Temporal lobe (tissue), 4 donors: ENCODE measurements at places on chromosomes 6 and 20. TPM values are rescaled to one million over a fixed set of nuclear protein-coding genes. Genes with fewer than 3 reads are reported as not detected.

The CCN6 gene
- total RNA-seq = not detected

The GMPR gene
- 1.2 TPM for total RNA-seq

The SLA2 gene
- under 0.01 TPM for total RNA-seq

The KCNQ2 gene
- total RNA-seq = 136 TPM

The CAP2 gene
- total RNA-seq = 32.0 TPM

The WFDC12 gene
- not detected for total RNA-seq

The GPLD1 gene
- 8.9 TPM for total RNA-seq

The PI3 gene
- not detected for total RNA-seq

The C6orf58 gene
- total RNA-seq = 0.25 TPM

The BIRC7 gene
- total RNA-seq = not detected

The PLN gene
- total RNA-seq = 0.74 TPM

The POLR1C gene
- total RNA-seq = 18.4 TPM

The HRH3 gene
- total RNA-seq = 0.49 TPM

The SLC2A10 gene
- 5.4 TPM for total RNA-seq

The ANKEF1 gene
- 2.5 TPM for total RNA-seq

The AARS2 gene
- 10.6 TPM for total RNA-seq

The LHFPL5 gene
- total RNA-seq = 0.98 TPM

The ENPP5 gene
- 4.7 TPM for total RNA-seq

The TMEM239 gene
- not detected for total RNA-seq

The C20orf144 gene
- total RNA-seq = not detected

The DDX43 gene
- total RNA-seq = 0.25 TPM

The IPCEF1 gene
- 10.1 TPM for total RNA-seq

The CDSN gene
- total RNA-seq = not detected

The KIAA1755 gene
- 2.5 TPM for total RNA-seq

The CYP24A1 gene
- not detected for total RNA-seq

The SDC4 gene
- total RNA-seq = 0.98 TPM

The ZNF391 gene
- 2.5 TPM for total RNA-seq

The PRDM1 gene
- total RNA-seq = 1.7 TPM

The SCRT2 gene
- total RNA-seq = 4.7 TPM

The NDRG3 gene
- 40.3 TPM for total RNA-seq

The C6orf132 gene
- under 0.01 TPM for total RNA-seq
